ENCODE measurements at places on chromosomes 1 and 21.

GRCh38 chr1:84031802-84032327 lies 32.9 kb upstream of the TTLL7 start:
- no peak for DNase-seq

DNA sequence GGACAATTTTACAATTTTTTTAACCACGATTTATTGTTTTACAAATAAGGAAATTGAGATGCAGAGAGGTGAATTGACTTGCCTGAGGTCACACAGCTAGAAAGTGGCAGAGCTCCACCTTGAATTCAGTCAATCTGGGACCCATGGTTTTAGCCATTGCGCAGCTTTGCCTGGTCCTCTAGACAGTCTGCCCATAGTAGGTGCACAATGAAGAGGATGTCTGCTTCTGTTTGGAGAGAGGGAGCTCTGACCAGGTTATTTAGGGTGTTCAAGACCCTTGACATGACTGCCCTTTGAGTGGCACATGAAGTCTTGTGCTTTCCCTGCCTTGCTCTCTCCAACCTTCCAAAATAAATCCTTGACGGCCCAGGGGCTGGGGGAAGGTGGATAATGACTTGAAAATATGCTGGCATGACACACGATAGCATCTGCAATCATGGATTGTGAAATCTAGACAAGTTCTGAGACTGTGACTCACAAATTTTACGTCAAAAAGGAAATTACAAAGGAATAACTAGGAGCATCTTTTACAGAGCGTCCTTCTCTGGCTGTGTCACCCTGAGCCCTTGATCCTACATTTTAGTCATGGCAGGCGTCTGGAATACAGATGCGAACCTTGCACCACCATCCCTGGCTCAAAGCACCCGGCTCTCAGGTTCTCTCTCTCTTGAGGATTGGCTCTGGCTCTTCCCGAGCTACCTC lies 26.2 kb upstream of the ID3 start:
- no peak for DNase-seq

DNA sequence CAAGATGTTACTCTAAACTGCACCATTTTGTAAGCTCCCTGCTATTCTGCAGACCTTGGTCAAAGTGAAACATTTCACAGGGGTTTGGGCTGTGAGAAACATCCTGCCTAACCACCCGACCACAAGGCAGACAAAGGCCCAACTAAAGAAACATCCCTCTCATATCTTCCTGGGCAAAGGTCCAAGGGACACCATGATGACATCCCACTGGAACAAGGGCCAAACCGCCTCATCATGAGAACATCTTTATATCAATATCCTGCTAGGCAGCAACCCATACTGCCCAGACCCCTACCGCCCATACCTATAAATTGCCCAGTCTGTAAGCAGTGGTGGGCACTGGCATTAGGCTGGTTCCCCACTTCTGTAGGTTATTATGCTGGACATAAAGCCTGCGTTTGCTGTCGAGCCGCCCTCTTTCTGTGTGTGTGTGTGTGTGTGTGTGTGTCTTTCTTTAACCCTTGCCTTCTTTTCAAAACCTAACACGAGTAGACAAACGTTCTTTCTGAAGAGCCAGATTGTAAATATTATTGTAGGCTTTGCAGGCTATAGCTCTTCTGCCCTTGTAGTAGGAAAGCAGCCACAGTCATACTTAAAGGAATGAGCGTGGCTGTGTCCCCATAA lies 1.0 kb upstream of the PPIE start:
- no peak for DNase-seq

GRCh38 chr1:178941261-178941689 lies 70.4 kb upstream of the ANGPTL1 start:
- no peak for DNase-seq

DNA sequence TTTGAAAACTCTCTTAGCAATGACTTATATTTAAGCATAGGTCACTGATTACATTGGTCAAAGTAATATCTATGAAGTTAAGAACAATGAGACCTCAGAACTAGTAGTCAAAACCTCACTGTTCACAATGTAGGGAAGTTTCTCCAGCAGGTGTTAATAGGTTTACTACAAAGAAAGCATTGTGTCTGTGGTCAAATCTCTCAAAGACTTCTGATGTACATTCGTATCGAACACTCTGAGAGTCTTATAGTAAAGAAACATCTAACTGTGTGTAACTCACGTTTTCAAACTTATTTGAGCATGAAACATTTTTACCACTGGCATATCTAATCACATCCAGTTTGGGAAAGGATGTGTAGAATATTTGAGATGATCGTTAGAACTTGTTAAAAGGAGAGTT lies 76.0 kb downstream of the MAP3K7CL start:
- DNase-seq: no peak

GRCh38 chr1:78586572-78586971 lies 33.7 kb upstream of the IFI44L start:
- DNase-seq: no peak
